Activated CD8-positive, alpha-beta memory T cell treated with anti-CD3 and anti-CD28 coated beads for 1 hour (primary cell): ENCODE measurements at places on chromosomes 3 and 15.

DNA sequence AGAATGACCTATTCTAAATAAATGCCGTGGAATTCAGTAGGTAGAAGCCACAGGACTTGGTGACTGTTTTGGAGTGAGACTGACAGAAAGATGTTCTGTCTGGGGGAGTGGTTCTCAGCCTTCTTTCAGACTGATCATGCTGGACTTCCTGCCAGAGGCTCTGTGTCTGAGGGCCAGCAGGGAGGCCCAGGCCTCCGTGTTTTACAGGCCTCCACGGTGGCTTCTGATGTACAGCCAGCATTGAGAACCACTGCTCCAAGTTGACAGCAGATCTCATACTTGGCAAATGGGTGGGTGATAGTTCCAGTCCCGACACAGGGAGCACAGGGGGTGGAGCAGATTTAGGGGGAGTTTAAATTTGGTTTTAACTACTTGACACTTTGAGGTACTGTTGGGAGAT lies 6.7 kb upstream of the PIGZ start:
- DNase-seq: no peak

GRCh38 chr3:195110647-195111318 lies 160.2 kb downstream of the XXYLT1 start:
- DNase-seq: no peak

DNA sequence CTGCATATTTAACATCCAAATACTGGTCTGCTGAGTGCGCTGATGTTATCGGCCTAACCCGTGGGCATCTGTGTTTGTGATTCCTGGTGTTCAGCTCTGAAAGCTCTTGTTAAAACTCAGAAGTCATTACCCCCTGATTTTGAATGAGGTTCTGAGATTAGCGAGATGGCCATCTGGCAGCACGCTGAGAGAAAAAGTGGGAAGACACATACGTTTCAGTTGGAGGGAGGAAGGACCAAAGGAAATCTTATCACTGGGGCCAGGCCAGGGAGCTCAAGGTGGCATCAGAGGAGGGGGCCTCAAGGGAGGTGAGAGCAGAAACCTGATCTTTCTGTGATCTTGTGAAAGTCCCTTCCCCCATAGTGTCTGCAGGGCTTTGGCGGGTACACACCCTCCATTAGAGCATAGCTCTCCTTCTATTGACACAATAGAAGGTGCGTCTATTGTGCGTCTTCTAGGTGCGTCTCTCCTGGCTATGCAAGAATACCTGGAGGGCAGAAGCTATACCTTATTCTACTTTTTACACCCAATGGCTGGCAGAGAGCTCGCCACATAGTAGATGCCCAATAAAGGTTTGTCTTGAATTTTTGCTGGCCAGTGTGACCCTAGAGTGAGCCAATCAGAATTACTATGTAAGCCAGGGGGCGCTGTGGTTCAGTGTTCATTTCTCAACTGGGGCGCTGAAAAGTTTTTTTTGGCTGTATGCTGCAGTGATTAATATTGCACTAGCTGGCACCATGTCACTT lies 182.4 kb downstream of the SHQ1 start:
- peak; percentile 16 for DNase-seq

DNA sequence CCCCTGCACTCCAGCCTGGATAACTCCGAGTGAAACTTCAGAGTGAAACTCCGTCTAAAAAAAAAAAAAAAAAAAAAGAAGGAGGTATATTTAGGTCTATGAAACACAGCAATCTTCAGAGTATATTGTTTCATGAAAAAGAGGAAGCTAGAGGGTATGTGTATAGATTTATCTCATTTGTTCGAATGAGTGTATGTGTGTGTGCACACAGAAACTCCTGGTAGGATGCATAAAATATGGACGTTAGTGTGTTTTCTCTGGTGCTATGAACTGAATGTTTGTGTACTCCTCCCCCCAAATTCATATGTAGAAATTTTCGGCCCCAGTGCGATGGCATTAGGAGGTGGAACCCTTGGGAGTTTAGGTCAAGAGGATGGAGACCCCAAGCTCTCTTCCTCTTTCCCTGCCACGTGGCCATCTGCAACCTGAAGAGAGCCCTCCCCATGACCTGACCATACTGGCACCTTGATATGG lies 98.6 kb upstream of the KLF13 start:
- no peak for DNase-seq
